ENCODE measurements at places on chromosomes 4 and X. TPM values are rescaled to one million over a fixed set of nuclear protein-coding genes. Genes with fewer than 3 reads are reported as not detected.

The EGF gene
- not detected for total RNA-seq

The RAB39B gene
- total RNA-seq = 0.56 TPM

The C4orf50 gene
- not detected for total RNA-seq

The PASD1 gene
- not detected for total RNA-seq

The VAMP7 gene
- 31.6 TPM for total RNA-seq

The JAKMIP1 gene
- not detected for total RNA-seq

The CPLX1 gene
- 0.28 TPM for total RNA-seq

The FAM149A gene
- total RNA-seq = 0.13 TPM

The TRAM1L1 gene
- 6.4 TPM for total RNA-seq

The ARMCX2 gene
- 172 TPM for total RNA-seq

The NAP1L3 gene
- total RNA-seq = 0.47 TPM

The HMX1 gene
- total RNA-seq = not detected

The MAEA gene
- 55.3 TPM for total RNA-seq

The HSD17B13 gene
- not detected for total RNA-seq

The WNK3 gene
- total RNA-seq = 4.3 TPM

The TMEM35A gene
- 0.13 TPM for total RNA-seq

The DCLK2 gene
- 5.7 TPM for total RNA-seq

The STPG2 gene
- not detected for total RNA-seq

The PTTG2 gene
- not detected for total RNA-seq

The TCEANC gene
- 3.5 TPM for total RNA-seq

The ZNF630 gene
- 0.71 TPM for total RNA-seq

The DRD5 gene
- not detected for total RNA-seq

The ADAMTS3 gene
- total RNA-seq = 6.7 TPM

All from SJCRH30 (cell line).